Cerebellar nuclear complex (tissue), 1 donor: ENCODE measurements at places on chromosomes 13 and 19.

DNA sequence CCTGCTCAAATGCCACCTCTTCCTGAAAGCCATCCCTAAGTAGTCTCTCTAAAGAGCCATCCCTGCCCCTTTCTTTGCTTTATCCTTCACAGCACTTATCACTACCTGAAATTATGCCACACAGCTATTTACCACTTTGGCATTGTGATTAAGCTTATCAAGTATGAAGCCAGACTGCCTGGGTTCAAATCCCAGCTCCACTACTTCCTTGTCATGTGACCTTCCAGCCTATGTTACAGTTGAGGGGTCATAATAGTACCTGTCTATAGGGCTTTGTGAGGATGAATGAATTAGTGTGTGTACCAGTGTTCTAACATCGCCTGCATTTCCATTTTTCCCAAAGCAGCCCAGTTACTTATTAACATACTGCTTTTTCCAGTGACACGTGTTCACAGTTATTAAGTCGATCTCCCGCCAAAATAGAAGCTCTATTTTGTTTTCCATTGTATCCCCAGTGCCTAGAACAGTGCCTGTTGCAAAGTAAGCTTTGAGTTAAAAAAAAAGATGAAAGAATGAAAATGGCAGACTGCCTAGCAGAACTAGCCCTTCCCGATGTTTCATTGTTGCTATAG is 32.8 kb downstream of the ZSWIM9 start:
- DNase-seq: no peak

GRCh38 chr19:29514525-29515232 is 11.1 kb upstream of the VSTM2B start:
- no peak for DNase-seq

- no peak for DNase-seq
Observed at GRCh38 chr19:7833225-7834099, 3.4 kb downstream of the EVI5L start.

GRCh38 chr13:40478775-40479174 is 187.7 kb downstream of the FOXO1 start:
- no peak for DNase-seq

DNA sequence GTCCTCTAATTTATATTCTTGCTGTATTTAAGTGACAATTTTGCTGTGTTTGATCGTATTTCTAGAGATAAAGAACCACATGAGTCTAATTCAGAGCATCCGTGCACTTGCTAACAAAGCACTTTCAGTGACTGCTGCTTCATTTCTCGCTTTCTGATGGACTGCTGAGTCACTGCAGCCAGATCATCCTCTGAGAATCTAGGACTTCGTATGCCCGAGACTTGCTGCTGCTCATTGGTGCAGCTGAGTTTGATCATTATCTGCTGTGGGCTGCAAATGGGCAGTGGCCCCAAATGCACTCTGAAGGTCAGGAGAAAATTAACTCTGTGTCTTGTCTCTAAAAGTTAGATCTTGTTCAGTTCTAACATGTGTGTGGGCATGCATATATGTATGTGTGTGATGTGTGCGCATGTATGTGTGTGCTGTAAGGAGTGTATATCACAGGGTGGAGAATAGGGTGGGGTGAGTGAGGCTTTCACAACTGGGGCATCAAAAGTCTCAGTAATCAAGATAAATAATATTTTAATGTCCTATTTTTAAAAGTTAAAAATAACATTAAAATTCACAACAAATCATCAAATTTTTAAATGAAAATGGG is 342.6 kb downstream of the MTUS2 start:
- DNase-seq: no peak

GRCh38 chr13:46603165-46603603 is 50.2 kb downstream of the LRCH1 start:
- no peak for DNase-seq

GRCh38 chr19:42284591-42285341 is 15.7 kb downstream of the CIC start:
- DNase-seq: no peak

DNA sequence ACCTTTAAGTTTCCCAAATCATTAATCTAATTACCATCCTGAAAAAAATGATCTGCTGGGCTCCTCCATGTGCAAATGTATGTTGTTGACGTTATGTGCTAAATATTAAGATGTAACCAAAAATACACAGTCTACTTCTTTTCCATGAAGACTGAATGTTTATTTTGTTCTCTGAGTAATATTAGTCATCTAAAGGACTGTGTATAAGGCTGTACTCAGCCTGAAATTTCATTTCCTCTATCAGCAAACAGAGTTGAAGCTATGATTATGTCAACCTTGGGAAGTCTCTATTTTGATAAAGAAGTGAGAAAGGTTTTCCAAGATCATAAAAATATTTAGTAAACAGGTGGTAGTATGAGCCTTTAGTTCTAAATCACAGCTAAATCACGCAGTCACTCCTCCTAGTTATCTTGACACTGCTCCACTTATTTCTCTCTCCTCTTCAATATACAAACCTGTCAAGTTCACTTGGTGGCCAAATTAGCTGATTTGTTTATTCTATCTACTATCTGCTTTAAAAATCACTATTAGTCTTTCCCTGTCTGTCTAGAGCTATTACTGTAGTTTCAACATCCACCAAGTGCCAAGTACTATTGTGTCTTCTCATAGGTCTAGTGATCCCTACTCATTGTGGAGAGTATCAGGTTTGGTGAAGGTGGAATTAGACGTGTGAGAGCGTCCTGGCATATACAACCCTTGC is 211.7 kb upstream of the STARD13 start:
- DNase-seq: no peak

DNA sequence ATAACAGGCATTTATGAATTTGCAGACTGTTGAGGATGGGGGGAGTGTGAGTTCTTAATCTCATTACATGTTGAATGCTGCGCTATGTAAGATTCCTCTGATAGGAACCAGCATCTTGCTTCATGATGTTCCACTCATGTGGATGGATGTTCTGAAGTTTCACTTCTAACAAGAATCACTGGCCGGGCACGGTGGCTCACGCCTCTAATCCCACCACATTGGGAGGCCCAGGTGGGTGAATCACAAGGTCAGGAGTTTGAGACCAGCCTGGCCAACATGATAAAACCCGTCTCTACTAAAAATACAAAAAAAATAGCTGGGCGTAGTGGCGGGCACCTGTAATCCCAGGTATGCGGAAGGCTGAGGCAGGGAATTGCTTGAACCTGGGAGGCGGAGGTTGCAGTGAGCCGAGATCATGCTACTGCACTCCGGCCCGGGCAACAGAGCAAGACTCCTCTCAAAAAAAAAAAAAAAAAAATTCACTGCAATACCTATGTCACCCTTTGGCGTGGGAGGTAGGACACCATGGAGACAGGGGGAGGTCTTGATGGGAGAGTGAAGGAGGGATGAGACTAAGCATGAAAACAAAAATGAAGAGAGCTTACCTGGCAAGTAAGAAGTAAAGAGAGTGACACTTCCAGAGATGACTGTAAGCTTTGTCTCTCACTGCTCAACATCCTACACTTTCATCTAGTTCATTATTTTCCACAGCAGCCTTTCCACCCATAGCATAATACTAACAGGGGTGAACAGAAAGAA is 133.0 kb downstream of the DCT start:
- no peak for DNase-seq

- DNase-seq: peak; percentile 83
Observed at GRCh38 chr13:100547791-100548201, 40.8 kb downstream of the GGACT start.

- no peak for DNase-seq
Observed at GRCh38 chr13:112732679-112733078, 42.8 kb downstream of the ATP11A start.

GRCh38 chr13:110985541-110985940 is 70.7 kb upstream of the ANKRD10 start:
- DNase-seq: no peak

- no peak for DNase-seq
Observed at GRCh38 chr19:45173816-45174215, 4.2 kb downstream of the TRAPPC6A start.

DNA sequence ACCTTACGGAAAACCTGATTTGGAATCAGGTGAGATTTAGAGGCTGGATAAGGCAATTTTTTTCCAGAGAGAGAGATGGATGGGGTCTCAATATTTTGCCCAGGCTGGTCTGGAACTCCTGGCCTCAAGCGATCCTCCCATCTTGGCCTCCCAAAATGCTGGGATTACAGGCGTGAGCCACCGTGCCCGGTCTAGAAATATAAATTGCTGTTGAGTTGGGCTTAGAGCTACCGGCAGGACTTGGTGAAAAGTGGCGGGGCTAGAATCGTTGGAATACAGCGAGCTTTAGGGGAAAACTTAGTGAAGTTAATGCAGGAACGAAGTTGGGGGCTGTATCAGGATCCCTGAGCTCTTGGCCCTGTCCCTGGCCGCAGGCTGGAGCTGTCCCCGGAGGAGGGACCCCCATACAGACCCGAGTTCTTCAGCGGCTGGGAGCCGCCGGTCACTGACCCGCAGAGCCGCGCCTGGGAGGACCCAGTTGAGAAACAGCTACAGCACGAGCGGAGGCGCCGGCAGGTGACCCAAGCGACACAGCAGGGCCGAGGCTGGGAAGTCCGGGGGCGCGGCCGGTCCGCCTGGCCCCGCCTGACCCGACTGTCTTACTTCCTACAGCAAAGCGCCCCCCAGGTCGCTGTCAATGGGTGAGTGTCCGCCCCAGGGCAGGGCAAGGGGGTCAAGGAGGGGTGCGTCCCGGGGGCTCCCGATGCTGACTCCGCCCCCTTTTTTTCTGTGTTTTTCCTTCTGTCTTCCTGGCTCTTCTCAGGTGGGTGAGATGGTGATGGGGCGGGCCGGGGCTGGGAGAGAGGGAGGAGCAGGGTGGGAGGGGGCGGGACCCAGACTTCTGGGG is 7.6 kb downstream of the EPS8L1 start:
- no peak for DNase-seq

- no peak for DNase-seq
Observed at GRCh38 chr19:47660435-47660832, 51.5 kb downstream of the BICRA start.

- no peak for DNase-seq
Observed at GRCh38 chr19:51094696-51095279, 12.1 kb upstream of the KLK14 start.

DNA sequence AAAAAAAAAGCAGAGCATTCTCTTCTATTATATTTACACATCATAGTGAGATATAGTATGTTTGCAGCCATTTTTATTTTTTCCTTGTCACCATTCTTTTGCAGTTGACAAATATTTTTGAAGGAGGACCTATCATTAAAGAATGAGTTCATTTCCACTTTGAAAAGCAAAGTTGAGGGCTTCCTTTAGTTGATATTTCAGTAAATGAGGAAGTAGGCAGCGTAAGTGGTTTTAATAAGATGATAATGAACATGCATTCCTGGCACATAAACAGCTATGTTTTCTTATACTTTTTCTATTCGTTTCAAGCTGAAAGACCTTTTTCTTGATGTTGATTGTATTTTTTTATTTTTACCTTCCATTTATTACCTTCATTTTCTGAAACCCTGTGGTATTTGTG is 66.2 kb downstream of the ZMYM2 start:
- DNase-seq: no peak

GRCh38 chr19:34135821-34136611 is 36.3 kb upstream of the LSM14A start:
- DNase-seq: no peak

GRCh38 chr19:18440415-18440877 is 2.5 kb upstream of the ISYNA1 start:
- no peak for DNase-seq

- no peak for DNase-seq
Observed at GRCh38 chr13:101707659-101708058, 255.2 kb downstream of the ITGBL1 start.

DNA sequence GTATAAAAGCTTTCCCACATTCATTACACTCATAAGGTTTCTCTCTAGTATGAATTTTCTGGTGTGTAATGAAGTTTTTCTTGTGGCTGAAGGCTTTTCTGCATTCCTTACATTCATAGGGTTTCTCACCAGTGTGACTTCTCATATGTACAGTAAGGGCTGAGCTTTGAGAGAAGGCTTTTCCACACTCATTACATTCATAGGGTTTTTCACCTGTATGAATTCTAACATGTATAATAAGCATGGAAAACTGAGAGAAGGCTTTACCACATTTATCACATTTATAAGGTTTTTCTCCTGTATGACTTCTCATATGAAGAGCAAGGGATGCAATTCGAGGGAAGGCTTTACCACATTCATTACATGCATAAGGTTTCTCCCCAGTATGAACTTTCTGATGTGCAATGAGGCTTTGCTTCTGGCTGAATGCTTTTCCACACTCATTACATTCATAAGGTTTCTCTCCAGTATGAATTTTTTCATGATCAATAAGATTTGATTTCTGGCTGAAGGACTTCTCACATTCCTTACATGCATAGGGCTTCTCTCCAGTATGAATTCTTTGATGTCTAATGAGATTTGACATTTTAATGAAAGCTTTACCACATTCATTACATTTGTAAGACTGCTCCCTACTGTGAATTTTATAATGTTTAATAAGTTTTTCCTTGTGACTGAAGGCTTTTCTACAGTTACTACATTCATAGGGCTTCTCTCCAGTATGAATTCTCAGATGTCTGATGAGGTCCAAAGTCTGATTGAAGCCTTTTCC is 42.6 kb downstream of the ZNF527 start:
- no peak for DNase-seq

DNA sequence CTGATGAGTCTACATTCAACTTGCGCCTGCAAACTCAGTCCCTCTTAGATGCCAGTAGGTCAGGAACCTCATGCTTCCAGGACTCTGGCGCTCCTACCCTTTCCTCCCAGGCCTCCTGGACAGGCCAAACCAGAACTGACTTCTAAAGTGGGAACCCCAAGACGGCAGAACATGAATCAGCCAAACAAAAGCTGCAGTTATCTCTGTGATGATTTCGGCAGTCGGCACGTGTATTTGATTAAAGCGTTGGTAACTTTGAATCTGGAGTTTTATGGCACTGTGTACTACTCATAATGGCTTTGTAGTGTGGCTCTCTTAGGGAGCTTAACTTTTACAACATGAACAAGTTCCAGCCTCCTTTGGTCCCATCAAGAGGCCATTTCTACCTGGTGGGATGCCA is 13.7 kb downstream of the ACTN4 start:
- DNase-seq: no peak

DNA sequence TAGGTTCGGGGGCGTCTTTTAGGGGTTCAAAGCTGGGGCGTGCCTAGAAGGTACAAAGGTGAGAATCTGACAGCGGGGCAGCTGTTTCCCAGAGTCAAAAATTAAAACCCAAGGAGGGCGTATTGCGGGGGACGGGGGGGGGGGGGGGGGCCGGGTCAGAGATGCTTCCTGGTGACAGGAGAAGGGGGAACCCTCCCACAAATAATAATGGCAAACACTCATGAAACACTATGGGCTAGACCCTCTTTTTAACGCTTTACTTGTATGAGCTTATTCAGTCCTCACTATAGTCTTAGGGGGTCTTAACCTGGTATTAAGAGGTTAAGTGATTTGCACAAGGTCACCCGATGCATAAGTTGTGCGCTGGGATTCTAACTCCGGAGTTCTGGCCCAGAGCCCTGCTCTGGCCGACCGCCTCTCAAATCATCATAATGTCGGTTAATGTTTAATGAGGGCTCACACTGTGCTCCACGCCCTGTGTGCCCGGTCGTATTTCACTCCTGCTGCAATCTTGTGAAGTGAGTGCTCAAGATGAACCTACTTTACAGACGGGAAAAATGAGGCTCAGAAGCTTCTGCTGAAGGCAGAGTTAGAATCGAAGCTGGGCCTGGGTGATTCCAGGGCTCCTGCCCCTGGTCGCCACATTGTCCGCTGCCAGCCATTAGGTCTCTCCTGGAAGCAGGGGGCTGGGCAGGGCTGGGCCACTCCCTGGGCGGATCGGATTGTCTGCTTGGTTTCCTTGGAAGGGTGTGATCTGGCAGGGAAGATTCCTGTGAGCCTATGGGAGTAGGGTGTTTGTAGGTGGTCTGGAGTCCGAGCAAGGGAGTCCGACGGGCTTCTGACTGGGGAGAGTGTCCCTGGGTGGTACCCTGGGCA is 964 bp downstream of the PAK4 start:
- no peak for DNase-seq
